ENCODE measurements at places on chromosomes 6 and 20.

GRCh38 chr6:74018825-74019224 is 322.8 kb downstream of the CD109 start:
- DNase-seq: no peak

- no peak for DNase-seq
Measured at GRCh38 chr20:36880741-36881250, 4.9 kb downstream of the TLDC2 start.

- no peak for DNase-seq
Measured at GRCh38 chr6:111920578-111920977, 47.3 kb upstream of the FYN start.

DNA sequence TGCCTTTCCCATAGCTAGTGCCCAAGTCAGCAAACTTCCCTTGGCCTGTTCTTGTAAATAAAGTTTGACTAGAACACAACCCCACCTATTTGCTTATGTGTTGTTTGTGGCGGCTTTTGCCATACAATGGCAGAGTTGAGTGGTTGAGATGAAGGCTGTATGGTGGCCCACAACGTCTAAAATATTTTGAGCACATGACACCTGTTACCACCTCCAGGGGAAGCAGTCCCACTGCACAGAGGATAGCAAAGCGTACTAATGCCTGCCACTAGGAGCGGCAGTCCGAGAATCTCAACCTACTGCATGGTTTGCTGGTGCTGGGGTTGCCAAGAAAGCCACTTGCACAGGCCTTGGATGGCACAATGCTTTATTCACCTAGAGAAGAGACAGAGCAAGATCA is 58.6 kb downstream of the TGM2 start:
- no peak for DNase-seq

DNA sequence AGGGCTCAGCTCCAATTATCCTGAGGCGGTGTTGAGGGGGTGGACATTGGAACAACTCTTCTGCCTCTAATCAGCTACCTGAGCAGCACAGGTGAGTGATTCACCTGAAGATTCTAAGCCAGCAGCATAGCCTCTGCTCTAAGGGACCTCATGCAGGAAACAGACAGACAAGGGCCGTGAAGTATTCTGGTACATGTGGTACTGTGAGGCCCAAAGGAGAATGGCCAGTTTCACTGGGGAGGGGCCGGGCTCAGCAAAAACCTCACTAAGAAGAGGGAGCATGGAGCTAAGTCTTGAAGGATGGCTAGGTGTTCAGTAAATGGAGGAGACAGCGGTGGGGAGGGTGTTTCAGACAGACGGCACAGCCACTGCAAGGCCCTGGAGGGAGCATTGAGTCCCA is 58.5 kb upstream of the CCDC167 start:
- DNase-seq: no peak

- DNase-seq: no peak
Measured at GRCh38 chr20:53935344-53936084, 134.9 kb downstream of the BCAS1 start.
